ENCODE measurements at places on chromosomes 1 and 21. TPM values are rescaled to one million over a fixed set of nuclear protein-coding genes. Genes with fewer than 3 reads are reported as not detected.

GBP4 gene
- 34.4 TPM for total RNA-seq

LRRC3 gene
- 2.9 TPM for total RNA-seq

NUAK2 gene
- 2.7 TPM for total RNA-seq

TSTD1 gene
- 42.8 TPM for total RNA-seq

TTC22 gene
- total RNA-seq, result 4.2 TPM

FAAH gene
- total RNA-seq, result 5.3 TPM

LCA5L gene
- total RNA-seq, result 0.25 TPM

TTC13 gene
- total RNA-seq, result 13.6 TPM

SHE gene
- total RNA-seq, result 0.04 TPM

RAB3B gene
- total RNA-seq, result 0.11 TPM

RRAGC gene
- total RNA-seq, result 19.0 TPM

CYP4Z1 gene
- total RNA-seq, result not detected

Measured in activated CD4-positive, alpha-beta T cell treated with anti-CD3 and anti-CD28 coated beads for 36 hours (primary cell).